ENCODE measurements at places on chromosomes 5 and 9. TPM values are rescaled to one million over a fixed set of nuclear protein-coding genes. Genes with fewer than 3 reads are reported as not detected.

- no peak overlapping the region for H3K27ac ChIP-seq
- DNase-seq = no peak
- H3K36me3 ChIP-seq = no peaks in the 10 kb centered on the region
- no peak overlapping the region for H3K4me3 ChIP-seq
Measured at GRCh38 chr5:119302916-119303897, 52.6 kb upstream of the TNFAIP8 start.

DNA sequence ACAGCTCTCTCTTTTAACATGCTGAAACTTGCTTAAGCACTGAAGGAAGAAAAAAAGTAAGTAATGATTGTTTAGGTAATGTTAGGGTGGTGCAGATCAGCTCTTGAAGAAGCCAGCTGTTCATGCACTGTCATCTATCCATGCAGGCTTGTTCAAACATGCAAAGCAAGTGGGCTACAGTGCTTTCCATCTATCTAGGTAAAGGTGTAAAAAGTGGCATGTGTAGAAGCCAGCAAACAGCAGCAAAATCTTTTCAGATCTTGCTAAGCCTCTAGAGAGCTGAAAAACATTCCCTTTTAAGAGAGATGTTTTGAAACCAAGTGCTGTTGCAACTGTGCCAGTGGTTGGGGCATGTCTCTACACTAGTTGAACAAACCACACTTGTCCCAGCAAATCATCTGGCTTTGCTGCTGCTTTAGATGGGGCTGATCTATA, 214.4 kb downstream of the EFNA5 start:
- H3K4me1 ChIP-seq = peaks cover 13% of the 10 kb centered on the region
- no peak overlapping the region for H3K27ac ChIP-seq
- H3K4me3 ChIP-seq = no peak overlapping the region
- no peaks in the 10 kb centered on the region for H3K36me3 ChIP-seq

KCNN2 gene
- 12.6 TPM for total RNA-seq

DNA sequence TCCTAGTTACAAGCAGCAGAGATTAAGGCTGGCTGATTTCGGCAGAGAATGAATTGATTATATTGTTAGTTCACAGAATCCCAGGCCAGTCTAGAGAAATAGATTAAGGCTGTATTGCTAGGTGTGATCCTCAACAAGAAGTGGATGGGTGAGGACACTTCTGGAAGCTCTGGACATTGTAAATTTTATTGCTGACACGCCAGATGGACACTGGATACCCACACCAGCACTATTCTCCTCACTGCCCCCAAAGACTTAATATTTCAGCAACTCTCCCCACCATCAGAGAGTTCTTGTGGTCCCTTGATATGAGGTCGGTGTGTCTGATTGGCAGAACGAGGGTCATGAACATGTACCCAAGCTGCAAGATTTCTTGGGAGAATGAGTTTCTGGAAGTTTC, 171.6 kb upstream of the EGFLAM start:
- H3K36me3 ChIP-seq = no peaks in the 10 kb centered on the region
- DNase-seq = no peak
- no peaks in the 10 kb centered on the region for H3K27me3 ChIP-seq
- H3K4me3 ChIP-seq = no peak overlapping the region
- H3K4me1 ChIP-seq = no peaks in the 10 kb centered on the region
- no peak overlapping the region for H3K27ac ChIP-seq

- no peaks in the 10 kb centered on the region for H3K27me3 ChIP-seq
- H3K27ac ChIP-seq = no peak overlapping the region
- no peaks in the 10 kb centered on the region for H3K4me1 ChIP-seq
- no peaks in the 10 kb centered on the region for H3K36me3 ChIP-seq
Measured at GRCh38 chr9:126417043-126417442, 90.4 kb downstream of the MVB12B start.

SH2D3C gene
- 16.5 TPM for total RNA-seq

DBH gene
- not detected for total RNA-seq

MEF2C gene
- 36.1 TPM for total RNA-seq

DNA sequence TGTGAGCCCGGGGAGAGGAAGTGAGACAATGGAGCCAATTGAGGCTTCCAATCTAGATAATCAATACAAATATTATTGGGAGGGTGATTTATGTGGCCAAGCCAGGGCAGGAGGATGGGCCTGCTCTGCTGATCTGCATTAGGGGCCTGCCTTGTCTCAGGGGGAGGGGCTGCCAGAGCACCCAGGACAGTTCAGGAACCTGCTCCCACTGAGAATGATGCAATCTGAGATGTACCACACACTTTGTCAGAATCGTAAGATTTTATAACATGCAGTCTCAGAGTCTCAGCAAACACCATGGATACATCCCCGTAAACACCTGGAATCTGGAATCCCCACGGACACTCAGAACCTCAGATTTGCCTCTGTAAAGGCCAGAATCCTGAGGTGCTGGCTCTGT, 19.3 kb downstream of the FGF18 start:
- H3K27me3 ChIP-seq = no peaks in the 10 kb centered on the region
- no peaks in the 10 kb centered on the region for H3K36me3 ChIP-seq
- no peak for DNase-seq

- no peak overlapping the region for H3K4me3 ChIP-seq
- H3K27ac ChIP-seq = no peak overlapping the region
- DNase-seq = no peak
- no peaks in the 10 kb centered on the region for H3K36me3 ChIP-seq
Measured at GRCh38 chr9:22512495-22512894, 65.9 kb downstream of the DMRTA1 start.

LHX3 gene
- not detected for total RNA-seq

DNA sequence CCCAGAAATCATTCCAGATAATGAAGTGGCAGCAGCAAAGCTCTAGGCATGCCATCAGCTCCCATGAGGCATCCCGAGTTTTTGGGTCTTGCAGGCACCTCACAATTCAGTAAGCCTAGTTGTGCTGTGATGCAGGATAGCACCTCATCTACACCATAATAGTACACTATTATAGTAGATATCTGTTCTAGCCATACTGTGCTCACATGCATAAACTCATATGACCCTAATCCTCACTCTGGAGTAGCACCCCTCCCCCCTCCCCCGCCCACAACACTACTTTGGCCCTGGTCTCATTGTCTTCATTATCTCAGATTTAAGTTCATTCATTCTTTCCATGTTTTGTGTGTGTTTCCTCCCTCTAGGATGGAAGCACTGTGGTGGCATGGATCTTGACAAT, 102.5 kb upstream of the PITX1 start:
- H3K27me3 ChIP-seq = no peaks in the 10 kb centered on the region
- DNase-seq = no peak
- H3K4me1 ChIP-seq = no peaks in the 10 kb centered on the region
- H3K27ac ChIP-seq = no peak overlapping the region

GRCh38 chr9:138095813-138096518, 218.4 kb downstream of the CACNA1B start:
- H3K36me3 ChIP-seq = no peaks in the 10 kb centered on the region
- no peak overlapping the region for H3K27ac ChIP-seq
- DNase-seq = no peak

HRH2 gene
- total RNA-seq = 8.0 TPM

SOHLH1 gene
- total RNA-seq = not detected

- H3K4me3 ChIP-seq = peak within 1 kb of the TSS; percentile 68
- H3K4me1 ChIP-seq = peaks cover 50% of the 10 kb centered on the region
- H3K27ac ChIP-seq = peak within 1 kb of the TSS; percentile 86
- H3K27me3 ChIP-seq = no peaks in the 10 kb centered on the region
- H3K36me3 ChIP-seq = no peaks in the 10 kb centered on the region
- peak; percentile 77 for DNase-seq
Measured at GRCh38 chr9:130444565-130445221, at the start of gene ASS1. ASS1 (plus strand) TSS chr9:130444961; CDS start chr9:130452229, 7,268 bp downstream.

DNA sequence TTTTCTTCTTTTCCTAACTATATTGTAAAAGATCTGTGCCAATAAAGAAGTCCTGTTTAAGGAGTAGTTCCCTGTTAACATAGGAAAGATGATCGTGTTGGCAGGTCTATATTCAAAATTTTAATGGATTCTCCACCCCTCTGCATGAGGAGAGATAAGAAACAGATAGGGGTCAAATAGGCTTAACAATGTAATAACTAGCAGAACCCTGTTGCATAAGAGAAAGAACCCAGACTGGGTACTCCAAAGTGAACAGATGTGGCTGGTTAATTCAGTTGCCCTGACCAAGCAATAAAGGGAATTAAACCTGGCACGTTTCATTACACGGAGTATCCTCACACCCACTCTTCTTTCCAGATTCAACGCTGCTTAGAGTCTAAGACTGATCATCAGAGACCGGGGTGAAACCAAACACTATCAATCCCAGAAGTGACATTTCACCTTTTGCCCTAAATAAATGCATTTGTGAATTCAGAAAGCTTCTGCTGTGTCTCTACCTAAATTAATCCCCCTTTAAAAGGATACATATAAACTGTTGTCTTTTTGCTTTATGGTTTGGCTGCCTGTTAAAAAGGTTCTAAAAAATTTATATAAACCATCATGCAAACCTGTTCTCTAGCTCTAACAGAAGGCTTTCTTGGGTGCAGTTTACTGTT, 1276.9 kb upstream of the WWC1 start:
- DNase-seq = no peak
- no peak overlapping the region for H3K4me3 ChIP-seq
- H3K27me3 ChIP-seq = no peaks in the 10 kb centered on the region
- no peaks in the 10 kb centered on the region for H3K4me1 ChIP-seq
- H3K27ac ChIP-seq = no peak overlapping the region

TPPP gene
- total RNA-seq = 12.2 TPM

DNA sequence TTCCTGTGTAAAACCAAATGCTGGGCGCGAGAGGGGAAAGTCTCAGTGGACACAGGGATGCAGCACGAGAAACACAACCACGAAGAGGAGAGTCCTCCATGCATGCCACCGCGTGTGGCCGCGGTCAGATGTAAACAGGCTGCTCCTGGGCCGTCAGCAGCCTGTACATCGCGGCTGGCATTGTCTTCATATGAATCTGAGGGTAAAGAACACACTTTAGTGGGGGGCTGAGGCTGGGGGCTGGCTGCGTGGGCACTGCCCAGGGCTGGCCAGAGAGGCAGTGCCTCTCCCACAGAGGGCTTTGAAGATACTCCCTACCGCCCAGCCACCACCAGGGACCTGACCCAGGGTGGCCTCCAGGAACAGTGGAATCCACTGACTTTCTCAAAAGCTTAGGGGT, 106.2 kb downstream of the ENTREP1 start:
- H3K4me1 ChIP-seq = no peaks in the 10 kb centered on the region
- H3K36me3 ChIP-seq = no peaks in the 10 kb centered on the region
- DNase-seq = no peak
- no peaks in the 10 kb centered on the region for H3K27me3 ChIP-seq
- no peak overlapping the region for H3K27ac ChIP-seq
- no peak overlapping the region for H3K4me3 ChIP-seq

- H3K4me1 ChIP-seq = peaks cover 10% of the 10 kb centered on the region
- H3K4me3 ChIP-seq = no peak overlapping the region
- no peak for DNase-seq
- H3K36me3 ChIP-seq = peaks cover 61% of the 10 kb centered on the region
- no peaks in the 10 kb centered on the region for H3K27me3 ChIP-seq
- no peak overlapping the region for H3K27ac ChIP-seq
Measured at GRCh38 chr5:148398698-148399121, 15.0 kb downstream of the FBXO38 start.

DNA sequence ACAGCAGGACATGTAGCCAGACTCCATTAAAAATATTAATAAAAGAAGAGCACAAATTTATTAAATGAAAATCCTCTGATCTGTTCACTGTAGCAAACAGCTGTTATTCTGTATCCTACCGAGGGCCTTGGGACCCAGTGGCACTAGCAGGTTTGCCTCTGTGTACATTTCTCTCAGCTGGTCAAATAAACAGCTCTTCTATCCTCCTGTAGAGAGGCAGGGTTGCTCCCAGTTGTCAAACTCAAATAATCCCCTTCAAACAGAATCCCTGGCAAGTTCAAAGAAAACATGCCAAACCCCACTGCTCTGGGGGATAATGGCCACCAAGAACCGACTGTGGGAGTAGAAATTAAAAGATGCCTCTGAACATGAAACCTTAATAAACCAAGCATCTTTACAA, 1262.0 kb upstream of the DMAC1 start:
- no peaks in the 10 kb centered on the region for H3K4me1 ChIP-seq
- H3K36me3 ChIP-seq = no peaks in the 10 kb centered on the region
- H3K27me3 ChIP-seq = no peaks in the 10 kb centered on the region
- no peak overlapping the region for H3K27ac ChIP-seq
- no peak overlapping the region for H3K4me3 ChIP-seq

OCLN gene
- 2.7 TPM for total RNA-seq

DNA sequence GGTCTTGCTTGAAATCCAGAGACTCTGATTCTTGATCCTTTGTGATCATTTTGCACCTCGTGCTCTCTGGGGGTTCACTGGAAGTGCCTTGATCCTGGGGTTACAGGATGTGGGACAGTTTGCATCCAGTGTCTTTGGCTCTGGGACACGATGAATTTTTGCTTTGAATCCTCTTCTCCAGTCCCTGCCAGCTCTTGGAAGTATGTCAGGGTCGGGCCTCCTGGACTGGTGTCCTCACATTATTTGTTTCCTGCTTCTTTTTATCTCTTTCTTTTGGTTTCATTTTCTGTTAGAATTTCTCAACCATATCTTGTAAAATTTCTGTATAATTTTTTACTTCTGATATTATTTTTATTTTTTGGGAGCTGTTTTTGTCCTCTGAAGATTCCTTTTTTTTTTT, 34.2 kb downstream of the SECISBP2 start:
- no peak overlapping the region for H3K27ac ChIP-seq
- peaks cover 33% of the 10 kb centered on the region for H3K4me1 ChIP-seq
- DNase-seq = no peak
- no peaks in the 10 kb centered on the region for H3K27me3 ChIP-seq

DNA sequence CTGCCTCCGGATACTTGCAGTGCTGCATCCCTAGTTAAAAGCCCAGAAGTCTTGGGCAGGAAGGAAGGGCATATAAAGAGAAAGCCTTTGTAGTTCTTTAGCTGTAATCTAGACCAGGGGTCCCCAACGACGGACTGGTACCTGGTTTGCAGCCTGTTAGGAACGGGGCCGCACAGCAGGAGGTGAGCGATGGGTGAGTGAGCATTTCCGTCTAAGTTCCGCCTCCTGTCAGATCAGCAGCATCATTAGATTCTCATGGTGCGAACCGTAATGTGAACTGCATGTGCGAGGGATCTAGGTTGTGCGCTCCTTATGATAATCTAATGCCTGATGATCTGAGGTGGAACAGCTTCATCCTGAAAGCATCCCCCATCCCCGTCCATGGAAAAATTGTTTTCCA, 1.6 kb upstream of the SMIM15 start:
- no peaks in the 10 kb centered on the region for H3K4me1 ChIP-seq
- no peak overlapping the region for H3K4me3 ChIP-seq
- DNase-seq = no peak
- peaks cover 14% of the 10 kb centered on the region for H3K36me3 ChIP-seq

- H3K36me3 ChIP-seq = no peaks in the 10 kb centered on the region
- no peak overlapping the region for H3K4me3 ChIP-seq
- no peaks in the 10 kb centered on the region for H3K27me3 ChIP-seq
- H3K4me1 ChIP-seq = no peaks in the 10 kb centered on the region
- no peak overlapping the region for H3K27ac ChIP-seq
- DNase-seq = no peak
Measured at GRCh38 chr5:172791286-172791685, 20.3 kb upstream of the DUSP1 start.

OTULINL gene
- 1.6 TPM for total RNA-seq

NRG2 gene
- total RNA-seq = 1.8 TPM

ADGRD2 gene
- not detected for total RNA-seq

SARDH gene
- 0.94 TPM for total RNA-seq

Data from right atrium auricular region (tissue), 2 donors.